ENCODE measurements at places on chromosomes 16 and 17.

DNA sequence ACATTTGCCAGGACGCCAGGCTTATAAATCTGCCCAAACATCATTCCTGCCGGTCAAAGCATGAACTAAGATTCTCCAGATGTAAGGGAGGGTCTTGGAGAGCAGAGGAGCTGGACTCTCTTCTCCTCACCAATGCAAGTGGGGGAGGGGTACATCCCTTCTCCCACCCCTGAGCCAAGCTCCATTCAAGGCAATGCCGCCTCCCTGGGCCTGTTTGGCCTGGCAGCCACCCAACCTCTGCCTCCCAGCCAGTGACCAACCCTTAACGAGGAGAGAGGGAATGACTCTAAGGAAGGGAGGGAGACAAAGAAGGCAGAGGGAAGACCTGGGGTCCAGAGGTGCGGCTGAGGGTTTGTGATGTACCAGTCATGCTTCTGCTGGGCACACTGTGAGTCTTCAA is 13.8 kb downstream of the C17orf50 start:
- DNase-seq: peak; percentile 38

DNA sequence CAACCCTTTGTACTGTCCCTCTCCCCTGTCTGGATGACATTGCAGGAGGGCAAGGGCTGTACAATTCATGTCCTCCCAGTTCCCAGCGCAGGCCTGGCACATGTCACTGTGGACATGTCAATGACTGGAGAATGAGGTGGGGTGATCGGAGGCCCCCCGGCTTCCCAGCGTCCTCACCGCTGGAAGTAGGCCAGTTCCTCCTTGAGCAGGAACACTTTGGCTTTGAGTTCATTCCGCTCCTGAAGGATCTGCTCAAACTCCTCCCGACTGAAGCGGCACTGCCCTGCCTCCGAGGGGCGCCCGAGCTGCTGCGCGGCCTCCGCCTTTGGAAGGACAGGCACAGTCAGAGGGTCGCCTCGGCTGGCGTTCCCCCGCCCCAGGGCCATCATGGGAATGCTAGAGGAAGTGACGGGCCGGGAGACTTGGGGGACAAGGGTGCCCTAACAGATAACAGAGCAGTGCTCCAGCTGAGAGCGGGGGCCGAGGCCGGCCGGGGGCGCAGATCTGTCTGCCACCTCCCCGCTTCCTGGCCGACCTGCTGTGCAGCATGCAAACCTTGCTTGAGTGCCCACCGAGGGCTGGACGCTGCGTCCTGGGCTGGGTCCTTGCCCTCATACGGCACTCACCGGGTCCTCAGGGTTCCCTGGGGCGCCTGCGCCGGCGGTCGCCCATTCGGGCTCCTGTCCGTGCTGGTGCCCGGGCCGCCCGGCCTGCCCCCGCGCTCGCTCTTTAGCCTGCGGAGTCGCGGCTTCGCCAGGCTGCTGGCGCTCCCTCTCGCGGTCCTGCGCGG is 1.3 kb downstream of the RILP start:
- no peak for DNase-seq

DNA sequence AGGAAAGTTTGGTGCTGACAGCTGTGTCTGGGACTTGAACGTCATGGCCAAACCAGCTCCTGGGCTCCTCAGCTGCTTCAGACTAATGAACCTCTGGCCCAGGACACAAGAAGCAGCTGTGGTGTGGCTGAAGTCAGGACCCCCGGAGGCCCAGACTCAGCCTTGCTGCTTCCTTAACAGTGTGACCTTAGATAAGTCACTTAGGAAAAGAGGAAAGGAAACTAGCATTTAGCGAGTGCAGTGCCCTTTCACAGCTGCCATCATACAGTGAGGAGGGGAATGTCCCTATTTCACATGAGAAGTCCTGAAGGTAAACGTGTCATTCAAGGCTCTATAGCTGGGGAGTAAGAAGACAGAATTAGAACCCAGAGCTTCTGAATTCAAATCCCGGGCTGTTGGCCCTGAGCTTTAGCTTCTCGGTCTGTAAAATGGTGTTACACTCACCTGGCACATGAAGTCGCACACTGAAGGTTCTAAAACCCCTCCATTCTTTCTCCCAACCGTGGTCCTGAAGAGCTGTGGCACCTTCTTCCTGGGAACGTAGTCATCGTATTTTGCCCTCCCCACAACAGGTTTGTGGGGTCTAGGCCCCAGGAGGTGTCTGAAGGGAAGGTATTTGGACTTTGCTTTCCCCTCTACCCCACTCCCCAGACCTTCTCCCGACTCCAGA is 910 bp upstream of the RAMP2 start:
- no peak for DNase-seq

GRCh38 chr16:4115209-4115948 is 863 bp downstream of the ADCY9 start:
- no peak for DNase-seq

DNA sequence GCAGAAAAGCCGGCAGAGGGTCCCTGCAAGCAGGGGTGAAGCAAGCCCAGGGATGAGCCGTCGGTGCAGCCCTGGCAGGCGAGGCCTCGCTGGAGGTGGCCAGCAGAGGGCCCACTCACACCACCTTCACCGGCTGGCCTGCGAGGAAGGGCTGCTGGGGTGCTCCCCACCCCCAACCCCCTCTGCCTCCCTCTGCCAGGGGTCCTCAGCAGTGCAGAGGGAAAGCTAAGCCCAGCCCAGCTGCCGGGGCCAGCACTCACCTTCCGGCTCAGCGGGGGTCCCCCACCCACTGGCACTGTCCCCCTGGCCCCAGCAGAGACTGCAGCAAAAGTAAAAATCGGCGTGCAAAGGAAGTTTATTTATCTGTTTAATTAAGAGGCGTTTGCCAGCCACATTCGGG is 113.4 kb downstream of the ENGASE start:
- no peak for DNase-seq

GRCh38 chr17:63819131-63819530 is 8.1 kb upstream of the PSMC5 start:
- no peak for DNase-seq

GRCh38 chr17:76007850-76008165 is 7.2 kb downstream of the CDK3 start:
- no peak for DNase-seq

GRCh38 chr16:4309833-4310266 is 6.0 kb upstream of the GLIS2 start:
- peak; percentile 69 for DNase-seq

Data from HT1080 (cell line).